Mesothelial cell of epicardium (in vitro differentiated cells): ENCODE measurements at places on chromosomes 6 and 20.

DNA sequence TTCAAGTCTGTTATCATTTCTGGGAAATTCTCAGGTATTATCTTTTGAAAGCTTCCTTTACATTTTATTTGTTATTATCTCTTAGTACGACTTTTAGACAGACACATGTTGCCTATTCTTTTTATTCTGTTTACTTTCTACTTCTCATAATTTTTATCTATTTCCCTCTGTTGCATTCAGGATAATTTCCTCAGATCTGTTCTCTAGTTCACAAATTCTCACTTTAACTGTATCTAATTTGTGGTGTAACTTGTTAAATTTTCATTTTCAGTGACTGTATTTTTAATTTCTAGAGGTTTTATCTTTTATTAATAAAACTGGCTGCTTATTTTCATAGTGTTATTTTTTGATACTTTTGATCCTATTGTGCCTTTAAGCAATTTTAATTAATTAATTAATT, 16.0 kb downstream of the ATRN start:
- DNase-seq = no peak

- DNase-seq = peak; percentile 11
Observed at GRCh38 chr6:159102373-159103160, 57.8 kb upstream of the TAGAP start.

- no peak for DNase-seq
Observed at GRCh38 chr6:456358-456867, 64.9 kb downstream of the IRF4 start.

DNA sequence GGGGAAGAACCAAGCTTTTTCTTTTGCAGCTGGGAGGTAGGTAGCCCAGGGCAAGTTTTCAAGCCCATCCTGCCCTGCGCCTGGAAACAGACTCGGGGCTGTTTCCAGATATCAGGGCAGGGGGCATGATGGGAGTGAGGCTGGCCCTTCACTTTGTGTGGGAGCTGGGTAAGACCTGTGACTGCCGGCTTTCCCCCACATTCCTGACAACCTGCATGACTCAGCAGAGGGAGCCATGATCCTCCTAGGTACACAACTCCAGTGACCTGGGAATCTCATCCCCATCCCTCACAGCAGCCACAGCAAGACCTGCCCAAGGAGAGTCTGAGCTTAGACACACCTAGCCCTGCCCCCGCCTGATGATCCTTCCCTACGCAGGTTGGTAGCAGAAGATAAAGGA, 280.8 kb downstream of the SOX4 start:
- DNase-seq = no peak

DNA sequence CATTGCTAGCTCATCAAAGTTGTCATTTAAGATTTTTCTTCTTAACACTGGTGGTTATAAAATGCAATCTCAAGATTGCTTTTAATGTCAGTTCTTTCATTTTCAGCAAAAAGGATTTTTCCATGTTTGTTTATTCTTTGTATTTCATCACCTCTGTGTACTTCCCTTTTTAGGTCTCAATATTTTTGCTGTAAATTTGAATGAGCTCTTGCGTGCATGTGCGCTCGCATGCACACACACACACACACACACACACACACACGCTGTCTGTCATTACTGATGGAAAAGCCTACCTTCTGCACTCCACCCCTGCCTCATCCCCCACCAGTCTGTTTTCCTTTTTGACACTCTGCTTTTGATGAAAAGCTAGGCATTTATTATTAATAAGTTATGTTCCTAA, 85.3 kb upstream of the FYN start:
- no peak for DNase-seq

DNA sequence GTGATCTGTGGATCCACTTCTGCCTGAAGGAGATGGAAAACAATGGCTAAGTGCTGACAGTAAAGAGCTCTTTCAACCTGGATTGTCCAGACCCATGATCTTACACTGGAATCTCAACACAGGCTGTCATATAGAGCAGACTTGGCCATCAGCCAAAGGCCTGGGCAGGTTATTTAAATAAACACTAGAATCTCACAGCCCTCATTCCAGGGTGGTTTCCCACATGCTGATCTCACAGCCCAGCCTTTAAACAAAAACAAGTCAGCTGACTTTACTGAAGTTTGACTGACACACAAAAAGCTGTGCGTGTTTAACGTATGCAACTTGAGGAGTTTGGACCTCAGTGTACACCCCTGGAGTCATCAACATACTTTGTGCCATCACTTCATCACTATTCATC, 28.4 kb downstream of the SYNDIG1 start:
- DNase-seq = peak; percentile 69

DNA sequence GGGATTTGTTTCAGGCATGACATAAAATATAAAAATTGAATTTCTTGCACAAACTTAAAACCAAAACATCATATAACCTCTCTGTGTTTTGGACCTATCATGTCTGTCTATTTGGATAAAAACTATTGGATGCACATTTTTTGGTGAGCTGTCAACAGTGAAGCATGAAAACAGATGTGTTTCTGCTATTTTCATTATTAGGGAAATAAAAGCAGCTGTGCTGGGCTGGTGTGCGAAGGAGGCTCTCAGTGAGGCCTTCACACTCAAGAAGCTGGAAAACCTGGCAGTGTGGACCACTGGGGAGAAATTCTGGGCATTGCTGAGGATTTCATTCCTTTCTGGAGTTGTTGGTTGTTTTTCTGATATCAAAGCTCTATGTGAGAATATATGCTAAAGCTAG, 395.3 kb downstream of the GJA1 start:
- DNase-seq = no peak

DNA sequence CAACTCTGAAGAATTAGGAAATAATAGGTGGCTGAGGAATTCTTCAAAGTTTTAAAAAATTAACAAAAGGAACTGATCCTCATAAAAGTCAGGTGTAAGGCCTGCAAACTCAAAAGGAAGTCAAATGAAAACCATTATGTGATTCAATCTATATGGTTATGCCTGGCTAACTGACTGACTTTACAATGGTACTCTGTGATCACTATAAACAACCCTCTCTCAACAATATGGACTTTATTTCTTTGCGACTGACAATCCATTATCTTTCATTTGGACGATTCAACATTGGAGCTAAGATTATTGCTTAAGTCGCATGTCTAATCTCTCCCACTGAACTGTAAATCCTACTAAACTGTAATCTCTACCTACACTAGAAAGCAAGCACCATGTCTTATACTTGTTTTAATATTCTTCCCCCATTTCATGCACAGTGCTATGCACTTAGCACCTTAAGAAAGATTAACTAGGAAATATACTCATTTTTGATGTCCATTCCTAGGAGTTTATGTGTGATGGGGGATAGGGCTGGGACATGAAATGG, 1.4 kb downstream of the STK38 start:
- no peak for DNase-seq

- no peak for DNase-seq
Observed at GRCh38 chr20:37776526-37776925, 82.7 kb downstream of the CTNNBL1 start.

DNA sequence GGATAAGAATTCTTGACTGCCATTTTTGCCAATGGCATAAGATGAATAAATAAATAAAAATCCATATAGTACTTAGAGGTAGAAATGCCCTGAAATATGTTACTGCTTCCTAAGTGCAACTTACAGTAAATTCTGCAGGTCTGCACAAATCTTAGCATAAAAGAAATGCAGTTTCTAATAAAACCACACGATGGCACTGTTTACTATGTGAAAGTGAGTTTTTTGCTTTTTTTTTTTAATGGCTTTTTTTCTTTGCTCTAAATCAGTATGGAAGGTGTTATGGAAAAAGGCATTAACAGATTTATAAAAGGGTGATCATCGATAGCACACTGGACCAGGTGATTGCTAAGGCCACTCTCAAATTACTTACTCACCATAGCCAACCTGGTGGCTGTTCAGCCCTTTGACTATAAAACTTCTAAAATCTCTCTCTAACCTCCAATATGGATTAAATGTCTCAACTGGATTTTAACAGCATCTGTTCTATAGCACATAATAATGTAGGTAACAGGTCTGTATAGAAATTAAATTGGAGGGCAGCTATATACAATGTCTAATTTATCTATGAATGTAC, 45.8 kb downstream of the AHI1 start:
- no peak for DNase-seq

- no peak for DNase-seq
Observed at GRCh38 chr6:1633366-1634021, 23.8 kb downstream of the FOXC1 start.

GRCh38 chr6:99711925-99712324, 105.3 kb downstream of the PRDM13 start:
- no peak for DNase-seq

GRCh38 chr6:25016014-25016720, 80.4 kb upstream of the RIPOR2 start:
- no peak for DNase-seq

GRCh38 chr6:161091151-161091550, 99.6 kb downstream of the MAP3K4 start:
- no peak for DNase-seq

DNA sequence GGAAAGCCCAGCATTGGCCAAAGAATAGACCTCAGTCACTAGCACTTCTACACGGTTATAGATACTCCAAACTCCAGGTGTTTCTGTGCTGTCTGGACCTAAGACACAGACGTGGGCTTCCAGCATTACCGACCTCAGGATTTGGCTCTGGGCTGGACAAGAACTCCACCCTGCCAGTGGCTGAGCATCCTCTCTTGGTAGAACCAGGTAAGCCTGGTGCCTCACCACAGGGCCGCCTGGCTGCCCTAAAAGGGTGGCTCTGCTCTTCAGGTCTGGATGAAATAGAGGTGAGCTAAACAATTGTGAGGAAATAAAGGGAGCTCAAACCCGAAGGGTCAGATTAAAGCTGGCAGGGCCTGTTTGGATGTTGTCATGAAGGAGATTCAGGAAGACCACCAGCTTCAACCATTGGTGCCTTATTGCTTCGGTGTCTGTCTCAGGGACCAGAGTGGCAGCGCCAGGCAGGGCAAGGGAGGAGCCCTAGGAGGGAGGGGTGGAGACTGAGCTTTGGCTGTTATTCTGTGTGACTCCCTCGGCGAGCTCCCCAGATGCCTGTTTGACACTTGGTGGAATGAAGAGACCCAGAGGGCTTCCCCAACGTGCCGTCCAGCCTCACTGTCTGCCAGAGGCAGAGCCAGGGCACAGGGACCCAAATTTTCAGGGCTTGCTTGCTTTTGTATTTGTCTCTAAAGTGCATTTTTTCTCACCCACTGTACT, 8.6 kb downstream of the SYNDIG1 start:
- no peak for DNase-seq

- DNase-seq = no peak
Observed at GRCh38 chr6:162442687-162443086, 284.9 kb downstream of the PRKN start.

DNA sequence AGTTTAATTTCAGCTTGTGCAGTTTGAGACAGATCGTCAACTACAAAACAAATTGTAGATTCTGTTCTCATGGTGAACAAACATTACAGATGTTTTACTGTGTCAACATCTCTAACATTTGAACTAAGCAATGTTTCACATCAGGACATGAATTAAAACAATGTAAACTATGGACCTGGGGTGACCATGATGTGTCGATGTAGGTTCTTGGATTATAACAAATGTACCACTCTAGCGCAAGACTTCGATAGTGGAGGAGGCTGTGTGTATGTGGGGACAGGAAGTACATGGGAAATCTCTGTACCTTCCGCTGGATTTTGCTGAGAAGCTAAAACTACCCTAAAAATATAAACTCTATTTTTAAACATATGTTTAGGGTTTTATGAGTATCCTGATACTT, 17.1 kb downstream of the HIVEP2 start:
- no peak for DNase-seq

GRCh38 chr6:131917763-131918649, 33.2 kb downstream of the CCN2 start:
- DNase-seq = no peak

DNA sequence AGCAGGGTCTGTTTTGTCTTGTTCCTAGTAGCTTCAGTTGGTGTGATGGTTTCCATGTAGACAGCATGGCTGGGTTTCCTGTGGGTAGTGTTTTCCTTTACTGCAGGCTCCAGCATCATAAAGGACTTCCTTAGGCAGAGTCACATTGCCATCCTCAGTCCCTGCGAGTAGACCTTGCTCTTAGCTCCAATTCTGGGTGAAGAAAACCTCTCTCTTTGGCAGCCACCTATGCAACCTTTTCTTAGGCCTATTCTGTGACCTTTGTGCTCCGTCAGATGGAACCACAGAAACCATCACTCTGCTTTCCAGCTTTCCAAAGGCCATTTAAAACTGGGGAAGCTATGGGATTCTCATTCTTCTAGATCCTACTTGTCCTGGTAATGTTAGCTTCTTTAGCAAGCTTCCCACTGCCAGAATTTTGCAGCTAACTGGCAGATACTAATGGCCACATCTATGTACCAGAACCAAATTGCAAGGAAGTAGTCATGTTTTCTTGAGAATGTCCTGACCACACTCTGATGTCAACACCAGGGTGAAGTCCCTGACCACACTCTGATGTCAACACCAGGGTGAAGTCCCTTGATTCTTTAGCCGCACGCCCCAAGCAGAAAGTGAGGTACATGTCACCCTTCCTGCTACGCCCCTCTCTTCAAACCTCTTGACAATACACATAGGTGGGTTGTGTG, 646.6 kb upstream of the HS3ST5 start:
- DNase-seq = no peak

GRCh38 chr6:38775870-38776269, 60.8 kb downstream of the DNAH8 start:
- DNase-seq = no peak

GRCh38 chr20:46767127-46767761, 57.8 kb downstream of the SLC2A10 start:
- DNase-seq = no peak

DNA sequence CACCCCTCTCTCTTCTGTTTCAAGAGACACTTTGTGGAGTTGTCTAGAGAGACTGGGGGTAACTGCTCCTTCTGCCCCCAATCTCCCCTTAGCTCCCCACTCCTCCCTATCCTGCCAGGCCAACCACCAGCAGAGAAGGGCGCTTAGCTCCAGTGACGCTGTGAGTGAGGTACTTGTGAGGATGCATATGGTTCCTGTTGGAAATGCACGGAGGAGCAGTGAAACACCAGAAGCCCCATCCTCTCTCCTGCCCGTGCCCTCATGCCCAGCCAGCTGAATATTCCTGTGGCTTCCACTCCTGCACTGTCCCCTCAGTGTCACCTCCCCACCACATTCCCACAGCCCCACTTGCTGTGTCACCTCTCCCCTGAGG, 11.9 kb downstream of the NT5E start:
- no peak for DNase-seq

GRCh38 chr6:4434655-4435054, 299.3 kb upstream of the ECI2 start:
- no peak for DNase-seq

DNA sequence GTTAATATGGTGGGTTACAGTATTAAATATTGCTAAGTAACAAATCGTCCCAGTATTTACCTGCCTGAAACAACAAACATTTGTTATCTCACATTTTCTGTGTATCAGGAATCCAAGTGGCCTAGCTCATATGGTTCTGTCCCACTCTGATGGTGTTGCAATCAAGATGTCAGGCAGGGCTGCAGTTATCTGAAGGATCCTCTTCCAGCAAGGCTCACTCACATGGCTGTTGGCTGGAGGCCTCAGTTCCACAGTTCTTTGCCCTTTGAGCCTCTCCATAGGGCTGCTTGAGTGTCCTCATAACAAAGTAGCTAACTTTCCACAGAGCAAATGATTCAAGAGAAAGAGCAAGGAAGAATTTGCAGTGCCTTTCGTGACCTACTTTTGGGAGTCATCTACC, 17.7 kb downstream of the RAB22A start:
- DNase-seq = no peak

GRCh38 chr20:49821381-49821780, 8.8 kb downstream of the SLC9A8 start:
- no peak for DNase-seq
